ENCODE measurements at places on chromosomes 3 and 15. TPM values are rescaled to one million over a fixed set of nuclear protein-coding genes. Genes with fewer than 3 reads are reported as not detected.

VEPH1 gene
- 0.21 TPM for total RNA-seq

FBLN2 gene
- total RNA-seq, result 251 TPM

MPI gene
- 30.1 TPM for total RNA-seq

AMOTL2 gene
- 195 TPM for total RNA-seq

TPRG1 gene
- 0.46 TPM for total RNA-seq

ADGRG7 gene
- not detected for total RNA-seq

ROPN1 gene
- not detected for total RNA-seq

MME gene
- 13.9 TPM for total RNA-seq

TTC21A gene
- 8.7 TPM for total RNA-seq

CCR8 gene
- not detected for total RNA-seq

ATP8B4 gene
- not detected for total RNA-seq

SUCLG2 gene
- total RNA-seq, result 32.1 TPM

ACOX2 gene
- total RNA-seq, result 0.51 TPM

CXCR6 gene
- total RNA-seq, result not detected

CAND2 gene
- total RNA-seq, result 9.6 TPM

ST8SIA2 gene
- 3.5 TPM for total RNA-seq

WDR49 gene
- total RNA-seq, result 0.31 TPM

CYP8B1 gene
- not detected for total RNA-seq

OXNAD1 gene
- total RNA-seq, result 10.8 TPM

C3orf70 gene
- 5.0 TPM for total RNA-seq

CDCP1 gene
- total RNA-seq, result 2.3 TPM

ONECUT1 gene
- not detected for total RNA-seq

IL17RE gene
- total RNA-seq, result 0.89 TPM

TUSC7 gene
- total RNA-seq, result not detected

GPX1 gene
- total RNA-seq, result 98.9 TPM

MESP2 gene
- total RNA-seq, result not detected

PIGX gene
- total RNA-seq, result 26.6 TPM

IQCH gene
- total RNA-seq, result 1.2 TPM

TMA7 gene
- 186 TPM for total RNA-seq

SEMA3F gene
- 11.8 TPM for total RNA-seq

ITIH3 gene
- total RNA-seq, result 0.78 TPM

KCNMB3 gene
- 3.2 TPM for total RNA-seq

RTP4 gene
- not detected for total RNA-seq

GPR62 gene
- total RNA-seq, result not detected

TMEM108 gene
- 3.7 TPM for total RNA-seq

ZKSCAN7 gene
- total RNA-seq, result 7.4 TPM

RAB5A gene
- 84.8 TPM for total RNA-seq

Measured in osteocyte (in vitro differentiated cells).